ENCODE measurements at places on chromosomes 1 and 21.

DNA sequence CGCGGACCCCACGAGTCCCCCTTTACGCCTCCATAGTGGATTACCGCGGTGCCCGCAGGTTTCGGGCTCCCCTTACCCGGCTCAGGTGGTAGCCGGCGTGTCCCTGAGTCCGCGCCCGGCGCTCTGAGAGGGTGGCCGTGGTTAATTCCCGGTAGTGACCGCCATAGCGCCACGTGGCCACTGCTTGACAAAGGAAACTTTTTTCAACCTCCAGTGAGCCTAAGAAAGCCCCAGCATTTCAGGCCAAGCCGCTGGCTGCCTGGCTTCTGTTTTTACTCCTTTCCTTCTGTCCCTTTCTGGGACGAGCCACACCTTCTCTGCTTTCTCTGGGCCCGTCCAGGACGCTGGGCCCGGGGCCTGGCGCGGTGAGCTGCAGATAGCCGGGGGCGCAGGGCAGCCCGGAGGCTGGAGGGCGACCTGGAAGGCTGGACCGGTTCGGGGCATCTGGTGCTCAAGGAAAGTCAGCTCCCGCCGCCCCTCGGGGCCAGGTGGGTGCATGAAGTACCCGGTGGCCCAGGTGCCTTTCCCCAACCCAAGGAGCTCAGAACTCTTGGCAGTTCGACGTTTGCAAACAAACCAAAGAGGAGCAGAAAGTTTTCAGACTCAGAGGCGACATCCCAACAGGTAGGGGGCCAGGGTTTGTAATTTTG, 540 bp upstream of the C1orf198 start:
- no peak for DNase-seq

DNA sequence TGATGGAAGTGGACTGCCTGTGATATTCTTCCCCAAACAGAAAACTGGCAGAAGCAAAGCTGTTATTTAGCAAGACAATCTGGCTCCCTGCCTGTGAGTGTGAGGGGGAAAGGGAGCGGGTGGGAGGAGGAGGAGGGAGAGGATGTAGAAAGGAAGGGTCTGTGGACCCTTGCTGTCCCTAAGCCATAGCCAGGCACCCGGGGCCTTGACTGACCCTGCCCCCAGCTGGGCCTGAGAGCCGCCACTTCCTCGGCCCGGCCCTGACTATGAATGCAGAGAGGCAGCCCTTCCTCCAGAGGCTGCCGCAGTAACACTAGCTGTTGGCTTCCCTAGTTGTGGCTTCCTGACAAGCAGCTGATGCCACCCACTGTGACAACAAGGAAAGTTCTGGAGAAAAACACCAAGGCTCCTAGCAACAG, 13.9 kb downstream of the PLA2G2F start:
- DNase-seq: peak; percentile 42

DNA sequence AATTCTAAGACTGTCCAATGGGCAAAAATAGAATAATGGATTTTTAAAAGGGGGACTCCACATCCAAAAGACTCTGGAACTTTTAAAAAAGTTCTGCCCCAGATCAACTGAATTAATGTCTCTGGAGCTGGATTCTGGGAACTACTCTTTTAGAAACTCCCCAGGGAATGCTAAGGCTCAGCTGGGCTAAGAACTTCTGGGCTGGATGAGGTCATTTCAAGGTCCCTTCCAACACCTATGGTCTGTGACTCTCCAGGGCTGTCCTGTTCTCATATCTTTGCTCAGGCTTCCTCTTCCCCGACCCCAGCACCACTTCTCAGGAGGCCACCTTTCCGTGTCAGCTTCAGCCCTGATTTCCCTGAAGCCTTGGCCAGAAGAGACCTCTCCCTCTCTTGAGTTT, 13.5 kb upstream of the PLA2G2C start:
- no peak for DNase-seq

- DNase-seq: no peak
Observed at GRCh38 chr1:167856711-167857418, 57.1 kb downstream of the ADCY10 start.

DNA sequence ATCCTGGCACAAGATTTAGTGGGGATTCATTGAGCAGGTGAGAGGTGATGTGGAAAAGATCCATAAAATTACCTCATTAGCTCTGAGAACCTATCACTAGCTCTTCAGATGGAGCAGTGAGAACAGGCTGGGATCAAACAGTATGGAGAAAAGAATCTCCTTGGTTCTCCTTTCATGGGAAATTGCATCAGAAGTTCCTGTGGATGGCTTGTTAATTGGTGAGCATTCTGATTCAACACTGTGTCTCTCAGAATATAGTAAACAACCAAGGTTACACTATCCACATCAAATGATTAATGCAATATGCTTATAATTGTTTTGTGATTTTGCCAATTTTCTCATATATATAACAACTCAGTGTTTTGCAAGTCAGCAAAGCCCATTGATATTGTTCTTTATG, 8.3 kb upstream of the CD55 start:
- no peak for DNase-seq

DNA sequence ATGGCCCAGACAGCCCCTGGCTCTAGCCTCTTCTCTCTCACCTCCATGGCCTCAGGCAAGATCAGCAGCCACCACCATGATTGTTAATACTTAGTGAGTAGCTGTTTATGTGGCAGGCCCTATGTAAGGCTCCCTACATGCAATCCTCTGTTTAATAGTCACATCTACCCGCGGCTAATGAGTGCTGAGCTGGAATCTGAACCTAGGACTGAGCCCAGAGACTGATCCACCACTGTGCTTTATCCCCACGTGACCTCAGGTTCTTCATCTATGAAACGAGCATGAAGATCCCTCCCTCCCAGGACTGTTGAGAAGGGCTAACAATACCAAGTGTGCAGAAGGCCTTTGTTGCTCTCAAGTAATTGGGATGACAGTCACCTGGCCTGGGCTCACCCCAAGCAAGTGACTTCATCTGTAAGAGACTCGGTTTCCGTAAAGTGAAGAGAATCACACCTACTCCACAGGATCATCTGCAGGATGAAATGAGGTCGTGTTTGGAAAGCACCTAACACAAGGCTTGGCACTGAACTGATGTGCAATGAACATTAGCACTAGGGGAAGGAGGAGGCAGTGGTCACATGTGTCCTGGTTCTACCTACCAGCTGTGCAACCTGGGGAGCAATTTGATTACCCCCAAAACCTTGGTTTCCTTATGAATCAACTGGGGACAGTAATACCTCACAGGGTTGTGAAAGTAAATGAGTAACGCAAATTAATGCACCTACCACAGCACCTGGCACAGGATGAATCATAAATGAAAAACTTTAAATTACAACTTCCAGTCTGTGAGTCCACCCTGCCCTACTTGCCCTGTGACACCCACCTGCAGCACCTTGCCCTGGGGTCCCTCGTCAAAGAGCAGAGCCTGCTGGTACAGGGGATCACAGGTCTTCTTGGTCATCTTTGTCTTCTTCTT, 37.2 kb downstream of the RIMS3 start:
- no peak for DNase-seq

GRCh38 chr21:15084668-15085067, 19.9 kb upstream of the NRIP1 start:
- no peak for DNase-seq

- no peak for DNase-seq
Observed at GRCh38 chr1:55084257-55084656, 44.9 kb downstream of the PCSK9 start.

DNA sequence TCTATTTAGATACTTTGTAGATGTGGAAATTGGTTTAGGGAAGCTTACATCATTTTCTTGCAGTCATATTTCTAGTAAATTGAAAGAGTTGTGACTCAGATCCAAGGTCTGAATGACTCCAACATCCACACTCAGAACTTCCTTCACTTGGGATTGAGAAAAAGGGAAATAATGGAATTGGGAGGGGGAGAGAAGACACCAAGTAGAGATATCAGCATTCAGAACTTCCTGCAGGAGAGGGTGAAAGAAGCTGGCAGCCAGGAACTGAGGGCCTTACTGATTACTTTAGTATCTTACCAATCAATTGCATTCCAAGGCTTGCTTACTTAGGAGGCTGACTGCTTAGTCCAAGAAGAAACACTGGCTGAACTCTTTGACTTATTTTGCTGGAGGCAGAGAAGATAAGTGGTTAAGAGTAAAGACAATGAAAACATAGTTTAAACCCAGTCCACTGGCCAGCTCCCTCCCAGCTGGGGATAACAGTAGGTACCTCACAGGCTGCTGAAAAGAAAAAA, 21.7 kb downstream of the APP start:
- no peak for DNase-seq

DNA sequence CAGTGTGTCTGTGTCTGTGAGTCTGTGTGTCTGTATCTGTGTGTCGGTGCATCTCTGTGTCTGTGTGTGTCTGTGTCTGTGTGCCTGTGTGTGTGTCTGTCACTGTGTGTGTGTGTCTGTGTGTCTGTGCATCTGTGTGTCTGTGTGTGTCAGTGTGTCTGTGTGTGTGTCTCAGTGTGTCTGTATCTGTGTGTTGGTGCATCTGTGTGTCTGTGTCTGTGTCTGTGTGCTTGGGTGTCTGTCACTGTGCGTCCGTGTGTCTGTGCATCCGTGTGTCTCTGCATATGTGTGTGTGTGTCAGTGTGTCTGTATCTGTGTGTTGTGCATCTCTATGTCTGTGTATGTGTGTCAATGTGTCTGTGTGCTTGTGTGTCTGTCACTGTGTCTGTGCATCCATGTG, 44.7 kb upstream of the POFUT2 start:
- DNase-seq: no peak

- DNase-seq: no peak
Observed at GRCh38 chr1:12380326-12381249, 150.8 kb downstream of the VPS13D start.

DNA sequence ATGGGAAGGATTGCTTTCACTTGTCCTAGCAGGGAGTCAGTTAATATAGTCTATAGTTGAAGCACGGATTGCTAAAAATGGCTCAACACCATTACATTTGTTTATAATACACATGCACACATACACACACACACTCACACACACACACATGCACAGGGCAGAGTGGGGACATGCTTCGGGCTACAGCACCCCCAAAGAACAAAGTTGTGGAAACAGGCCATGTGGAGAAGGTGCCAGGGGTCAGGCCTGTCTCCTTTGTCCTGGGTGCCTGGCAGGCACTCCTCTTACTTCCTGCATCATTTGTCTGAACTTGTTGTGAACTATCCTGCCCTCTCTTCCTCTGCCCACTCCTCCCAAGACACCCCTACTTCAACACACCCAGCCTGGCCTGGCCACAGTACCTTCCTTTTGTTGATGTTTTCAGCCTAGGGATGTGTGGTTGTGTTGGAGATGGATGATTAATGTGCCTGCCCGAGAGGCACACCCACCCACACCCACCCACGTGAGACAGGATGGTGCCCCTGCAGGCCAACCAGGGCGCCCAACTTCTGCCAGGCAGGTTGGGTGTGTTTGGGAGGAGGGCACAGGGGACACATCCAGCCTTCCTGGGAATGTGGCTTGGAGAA, 17.5 kb downstream of the RASSF5 start:
- DNase-seq: no peak

- no peak for DNase-seq
Observed at GRCh38 chr1:56416495-56416894, 162.9 kb downstream of the PLPP3 start.

- no peak for DNase-seq
Observed at GRCh38 chr1:101262630-101263348, 26.0 kb downstream of the S1PR1 start.

DNA sequence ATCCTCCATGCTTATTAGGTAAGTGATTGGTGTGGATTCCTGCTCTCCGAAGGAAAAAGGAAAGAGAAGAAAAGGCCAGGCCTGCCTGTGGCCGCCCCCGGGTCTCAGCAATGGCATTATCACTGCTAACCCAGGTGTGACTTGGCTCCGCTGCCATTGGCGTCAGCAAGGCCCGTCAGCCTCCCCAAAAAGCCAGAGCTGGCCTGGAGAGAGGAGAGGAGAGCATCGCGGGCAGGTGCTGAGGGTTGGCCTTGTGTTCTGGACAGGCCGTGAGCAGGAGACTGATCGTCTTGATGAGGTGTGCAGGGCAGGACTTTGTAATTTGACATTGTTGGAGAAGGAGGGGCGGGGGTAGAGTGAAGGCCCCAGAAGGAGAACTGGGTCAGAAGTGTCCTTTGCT, 186.4 kb downstream of the CAMTA1 start:
- DNase-seq: no peak

DNA sequence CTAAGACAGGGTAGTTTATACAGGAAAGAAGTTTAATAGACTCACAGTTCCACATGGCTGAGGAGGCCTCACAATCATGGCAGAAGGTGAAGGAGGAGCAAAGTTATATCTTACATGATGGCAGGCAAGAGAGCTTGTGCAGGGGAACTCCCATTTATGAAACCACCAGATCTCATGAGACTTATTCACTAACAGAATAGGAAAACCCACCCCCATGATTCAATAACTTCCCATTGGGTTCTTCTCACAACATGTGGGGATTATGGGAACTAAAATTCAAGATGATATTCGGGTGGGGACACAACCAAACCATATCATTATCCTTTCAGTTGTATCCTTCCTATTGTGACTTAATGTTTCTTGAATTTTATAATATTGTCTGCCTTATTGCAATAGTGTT, 13.4 kb upstream of the DDAH1 start:
- DNase-seq: no peak

- no peak for DNase-seq
Observed at GRCh38 chr1:42085596-42085995, 67.6 kb upstream of the GUCA2B start.

GRCh38 chr1:150464422-150464826, 22.8 kb upstream of the TARS2 start:
- DNase-seq: peak; percentile 36

DNA sequence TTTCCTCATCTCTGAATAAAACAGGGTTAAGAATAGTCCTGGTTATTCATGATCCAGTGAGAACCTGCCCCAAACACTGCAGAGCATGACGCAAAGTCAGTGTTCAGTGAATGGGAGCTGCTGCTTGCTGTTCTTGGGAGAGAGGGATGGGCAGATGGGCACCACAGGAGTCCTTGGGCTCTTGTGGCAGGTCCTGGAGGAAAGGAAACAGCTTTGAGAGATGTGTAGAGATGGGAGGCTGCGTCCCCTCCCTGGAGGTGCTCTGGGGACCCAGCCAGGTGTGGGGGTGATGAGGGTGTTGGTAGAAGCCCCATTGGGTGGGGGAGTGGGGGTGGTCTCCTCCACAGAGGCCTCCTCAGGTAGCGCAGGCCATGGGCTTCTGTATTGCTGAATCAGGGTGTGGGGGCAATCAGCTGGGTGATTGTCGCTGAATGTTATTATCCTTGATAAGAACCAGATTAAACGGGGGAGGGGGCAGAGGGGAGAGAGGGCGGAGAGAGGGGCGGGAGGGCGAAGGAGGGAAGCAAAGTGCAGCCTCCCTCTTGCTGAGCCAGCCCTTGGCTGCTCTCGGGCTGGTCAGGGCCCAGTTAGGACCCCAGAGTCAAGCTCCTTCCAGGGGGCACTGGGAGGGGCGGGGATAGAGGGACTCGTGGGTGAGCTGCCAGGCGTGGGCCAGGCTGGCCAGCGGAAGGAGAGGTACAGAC, 22.9 kb upstream of the CASZ1 start:
- DNase-seq: no peak

DNA sequence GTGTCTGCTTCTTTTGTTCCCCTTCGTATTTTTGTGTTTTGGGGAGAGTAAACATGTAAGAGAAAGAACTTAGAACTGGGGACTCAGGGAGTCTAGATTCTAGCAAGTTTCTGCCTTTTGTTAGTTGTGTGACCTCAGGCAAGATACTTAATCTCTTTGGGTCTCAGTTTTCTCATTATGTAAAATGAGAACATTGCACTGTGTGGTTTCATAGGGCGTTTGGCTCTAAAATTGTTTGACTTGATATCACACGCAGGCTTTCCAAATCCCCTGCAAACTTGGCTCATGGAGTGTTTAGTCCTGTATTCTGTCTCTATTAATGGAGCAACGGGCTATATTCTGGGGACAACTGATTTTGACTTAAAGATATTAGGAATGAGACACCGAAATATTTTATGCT, 57.7 kb downstream of the NTNG1 start:
- DNase-seq: no peak

All from head of caudate nucleus (tissue), 42 donors.